GM10248 (cell line): ENCODE measurements at places on chromosomes 4 and X.

- DNase-seq, result no peak
Observed at GRCh38 chrX:123348468-123348867, 164.4 kb downstream of the GRIA3 start.

GRCh38 chr4:76156635-76157034 lies 8.4 kb upstream of the NUP54 start:
- no peak for DNase-seq

GRCh38 chrX:50812995-50813842 lies 775 bp downstream of the SHROOM4 start:
- DNase-seq, result no peak

GRCh38 chr4:120920666-120921065 lies 1.9 kb downstream of the PRDM5 start:
- no peak for DNase-seq

- DNase-seq, result no peak
Observed at GRCh38 chr4:109294006-109294405, 8.5 kb downstream of the COL25A1 start.

GRCh38 chr4:48653217-48654014 lies 126.7 kb downstream of the FRYL start:
- DNase-seq, result no peak
